Astrocyte of the hippocampus (primary cell): ENCODE measurements at places on chromosomes 2 and 18.

DNA sequence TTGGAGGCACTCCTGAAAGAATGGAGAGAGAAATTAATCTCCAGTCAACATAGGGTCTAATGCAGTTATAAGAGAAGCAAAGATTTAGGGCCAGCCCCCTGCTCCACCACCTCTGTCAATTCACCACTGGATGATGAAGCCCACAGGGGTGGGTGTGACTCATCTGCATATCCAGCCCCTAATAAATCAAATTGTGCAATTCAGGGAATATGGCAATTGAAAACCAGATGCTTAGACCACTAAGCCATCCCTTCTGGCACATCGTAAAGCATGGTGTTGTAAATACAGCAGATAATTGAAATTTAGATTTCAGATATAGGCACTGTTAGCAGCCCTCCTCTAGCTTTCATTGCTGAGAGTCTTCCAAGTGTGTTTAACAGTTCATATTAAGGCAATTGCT is 541.4 kb downstream of the PARD3B start:
- DNase-seq: no peak

DNA sequence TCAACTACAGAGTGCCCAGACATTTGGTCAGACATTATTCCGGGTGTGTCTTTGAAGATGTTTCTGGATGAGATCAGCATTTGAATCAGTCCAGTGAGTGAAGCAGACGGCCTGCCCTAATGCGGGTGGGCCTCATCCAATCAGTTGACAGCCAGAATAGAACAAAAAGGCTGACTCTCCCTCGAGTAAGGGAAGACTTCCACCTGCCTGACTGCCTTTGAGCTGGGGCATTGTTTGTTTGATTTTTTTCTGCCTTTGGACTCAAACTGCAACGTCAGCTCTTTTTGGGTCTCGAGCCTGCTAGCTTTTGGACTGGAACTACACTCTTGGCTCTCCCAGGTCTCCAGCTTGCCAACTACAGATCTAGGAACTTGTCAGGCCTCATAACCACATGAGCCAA is 111.7 kb upstream of the AGAP1 start:
- no peak for DNase-seq

DNA sequence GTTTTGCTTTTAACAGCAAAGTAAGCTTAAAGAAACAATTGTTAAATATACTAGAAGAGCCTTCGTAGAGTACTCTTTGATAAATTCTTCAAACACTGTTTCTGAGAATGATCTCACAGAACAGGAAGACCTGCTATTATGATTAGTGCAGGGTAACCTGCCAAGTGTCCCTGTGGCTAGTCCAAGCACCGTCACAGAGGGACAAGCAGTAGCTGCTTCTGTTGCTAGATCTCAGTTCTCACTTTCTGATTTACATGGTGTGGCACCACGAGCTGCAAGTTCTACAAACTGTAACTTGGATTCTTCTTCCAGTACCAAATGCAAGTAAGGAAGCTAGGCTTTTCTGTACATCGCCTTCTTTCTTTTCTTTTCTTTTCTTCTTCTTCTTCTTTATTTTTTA is 121.5 kb downstream of the PIEZO2 start:
- no peak for DNase-seq

DNA sequence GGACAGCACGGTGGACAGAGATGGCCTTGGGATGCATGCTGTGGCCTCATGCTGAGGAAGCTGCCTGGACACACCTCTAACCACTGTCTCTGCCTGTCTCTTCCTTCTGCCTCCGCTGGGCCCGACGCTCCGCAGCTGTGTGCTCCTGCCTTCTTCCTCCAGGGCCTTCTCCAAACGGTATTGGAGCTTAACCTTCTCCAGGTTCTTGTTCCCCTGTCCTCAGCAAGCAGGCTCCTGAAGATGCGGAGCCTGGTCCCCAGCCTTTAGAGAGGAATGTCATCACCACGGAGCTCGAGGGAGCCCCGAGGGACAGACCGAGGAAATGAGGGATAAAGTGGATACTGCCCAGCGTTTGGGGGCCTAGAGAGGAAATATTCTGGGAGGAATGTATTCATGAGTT is 155.1 kb downstream of the DYSF start:
- DNase-seq: no peak

GRCh38 chr2:42214669-42215068 is 45.5 kb downstream of the EML4 start:
- no peak for DNase-seq
